ENCODE measurements at places on chromosomes 6 and 20.

GRCh38 chr20:35199740-35200139, 26.8 kb upstream of the MMP24 start:
- no peak for DNase-seq

- DNase-seq: peak; percentile 10
These were observed 35.3 kb downstream of the BEND3 start for GRCh38 chr6:107080036-107080435.

- DNase-seq: no peak
These were observed 48.9 kb upstream of the TNFRSF21 start for GRCh38 chr6:47358440-47359225.

DNA sequence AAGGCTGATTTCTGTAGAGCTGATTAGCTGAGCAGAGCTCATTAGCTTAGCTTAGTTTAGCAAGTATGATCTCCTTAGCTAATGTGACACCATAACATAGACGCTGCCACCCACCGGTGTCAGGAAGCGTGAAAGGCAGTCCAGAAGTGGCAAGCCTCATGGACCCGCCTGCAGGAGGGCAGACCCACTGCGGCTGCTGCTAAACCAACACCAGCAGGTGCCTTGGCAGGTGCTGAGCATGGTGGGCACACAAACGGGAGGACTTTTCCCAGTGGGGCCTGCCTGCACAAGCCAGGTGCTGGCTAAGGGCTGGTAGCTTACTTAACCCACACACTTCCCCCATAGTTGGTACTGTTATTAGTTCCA, 22.7 kb downstream of the ZDHHC14 start:
- no peak for DNase-seq

- no peak for DNase-seq
These were observed 197.1 kb downstream of the KHDC1L start for GRCh38 chr6:73028124-73028766.

DNA sequence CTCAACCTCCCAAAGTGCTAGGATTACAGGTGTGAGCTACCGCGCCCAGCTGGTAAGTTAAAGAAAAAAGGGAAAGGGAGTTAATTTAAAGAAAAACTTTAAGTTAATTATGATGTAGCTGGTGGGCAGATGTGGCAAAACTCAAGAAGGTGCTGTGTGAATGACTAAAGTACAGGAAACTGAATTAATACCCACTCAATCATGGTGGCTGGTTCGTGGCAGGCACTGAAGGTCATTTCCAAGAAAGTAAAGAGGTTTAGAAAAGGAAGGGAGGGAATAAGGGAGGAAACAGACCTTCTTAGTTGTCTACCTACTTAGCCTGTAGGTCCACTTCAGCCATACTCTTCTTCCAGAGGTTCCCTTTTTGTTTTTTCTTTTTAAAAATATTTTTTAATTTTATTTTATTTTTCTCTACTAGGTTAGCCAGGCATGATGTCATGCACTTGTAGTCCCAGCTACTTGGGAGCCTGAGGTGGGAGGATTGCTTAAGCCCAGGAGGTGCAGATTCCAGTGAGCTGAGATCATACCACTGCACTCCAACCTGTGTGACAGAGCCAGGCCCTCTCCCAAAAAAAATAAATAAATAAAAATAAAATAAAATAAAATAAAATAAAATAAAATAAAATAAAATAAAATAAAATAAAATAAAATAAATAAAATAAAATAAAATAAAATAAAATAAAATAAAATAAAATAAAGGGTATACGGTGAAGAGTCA, 11.9 kb upstream of the TGM3 start:
- no peak for DNase-seq

All from HCT116 (cell line).